H9 (cell line): ENCODE measurements at places on chromosomes 7 and 10. TPM values are rescaled to one million over a fixed set of nuclear protein-coding genes. Genes with fewer than 3 reads are reported as not detected.

Gene ANKRD1
- 0.11 and 0.13 TPM in 2 replicates for total RNA-seq

Gene PIP
- total RNA-seq, result not detected in 2 replicates

Gene CALCR
- total RNA-seq, result 0.44 and 0.52 TPM in 2 replicates

Gene CHST12
- total RNA-seq, result 18.4 and 19.3 TPM in 2 replicates

Gene NAT16
- 0.50 and 0.88 TPM in 2 replicates for total RNA-seq

Gene KCNMA1
- total RNA-seq, result 1.7 and 2.0 TPM in 2 replicates

Gene FXYD4
- not detected in 2 replicates for total RNA-seq

Gene CTAGE8
- 4.9 and 5.1 TPM in 2 replicates for total RNA-seq
